ENCODE measurements at places on chromosomes 11 and 22.

- DNase-seq = peak; percentile 50
Observed at GRCh38 chr22:40001106-40001505, 6.4 kb downstream of the FAM83F start.

DNA sequence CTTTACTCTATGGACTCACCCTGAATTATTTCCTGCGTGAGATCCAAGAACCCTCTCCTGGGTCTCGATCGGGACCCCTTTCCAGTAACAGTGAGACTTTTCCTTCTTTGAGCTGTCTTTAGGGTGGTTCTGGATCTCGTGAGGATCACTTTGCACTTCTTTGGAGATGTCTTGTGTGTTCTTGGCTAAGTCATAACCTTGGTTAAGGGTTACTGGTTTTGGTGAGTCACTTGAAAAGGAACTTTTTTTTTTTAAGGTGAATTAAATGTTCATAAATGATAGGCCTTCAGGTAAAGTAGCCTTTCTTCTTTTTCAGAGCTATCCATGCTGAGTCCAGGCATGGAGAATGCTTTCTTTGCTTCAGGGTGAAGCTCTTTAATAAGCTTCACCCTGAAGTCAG is 19.4 kb upstream of the GSTP1 start:
- no peak for DNase-seq

GRCh38 chr22:46542011-46542985 is 4.9 kb upstream of the CELSR1 start:
- peak; percentile 80 for DNase-seq

GRCh38 chr11:118912742-118913410 is 12.8 kb downstream of the BCL9L start:
- no peak for DNase-seq

- no peak for DNase-seq
Observed at GRCh38 chr11:34605481-34606325, 15.2 kb upstream of the EHF start.

GRCh38 chr22:27336151-27337090 is 465.1 kb downstream of the MN1 start:
- no peak for DNase-seq

- no peak for DNase-seq
Observed at GRCh38 chr22:48402591-48403031, 1425.1 kb downstream of the BRD1 start.

- no peak for DNase-seq
Observed at GRCh38 chr11:124199702-124200101, 16.6 kb downstream of the OR10D3 start.
